Urinary bladder (tissue), 4 donors: ENCODE measurements at places on chromosomes 7 and 10. TPM values are rescaled to one million over a fixed set of nuclear protein-coding genes. Genes with fewer than 3 reads are reported as not detected.

The METTL27 gene
- 2.9 TPM for total RNA-seq

The PCGF6 gene
- total RNA-seq: 14.9 TPM

The CEP41 gene
- total RNA-seq: 12.3 TPM

The DCLRE1A gene
- total RNA-seq: 14.8 TPM

The OPN4 gene
- total RNA-seq: not detected

The HPS6 gene
- 11.1 TPM for total RNA-seq

The MYPN gene
- 3.1 TPM for total RNA-seq

The C10orf62 gene
- not detected for total RNA-seq

The SKAP2 gene
- 22.0 TPM for total RNA-seq

The CCDC3 gene
- total RNA-seq: 22.5 TPM

The RBP3 gene
- not detected for total RNA-seq

The FGL2 gene
- total RNA-seq: 222 TPM

- no peak for DNase-seq
These were observed 19.8 kb downstream of the MDFIC start for GRCh38 chr7:114941692-114942091.

- no peak for DNase-seq
These were observed 142.4 kb downstream of the EPC1 start for GRCh38 chr10:32204606-32205005.

- DNase-seq: no peak
These were observed 70.0 kb upstream of the VOPP1 start for GRCh38 chr7:55642266-55642665.

DNA sequence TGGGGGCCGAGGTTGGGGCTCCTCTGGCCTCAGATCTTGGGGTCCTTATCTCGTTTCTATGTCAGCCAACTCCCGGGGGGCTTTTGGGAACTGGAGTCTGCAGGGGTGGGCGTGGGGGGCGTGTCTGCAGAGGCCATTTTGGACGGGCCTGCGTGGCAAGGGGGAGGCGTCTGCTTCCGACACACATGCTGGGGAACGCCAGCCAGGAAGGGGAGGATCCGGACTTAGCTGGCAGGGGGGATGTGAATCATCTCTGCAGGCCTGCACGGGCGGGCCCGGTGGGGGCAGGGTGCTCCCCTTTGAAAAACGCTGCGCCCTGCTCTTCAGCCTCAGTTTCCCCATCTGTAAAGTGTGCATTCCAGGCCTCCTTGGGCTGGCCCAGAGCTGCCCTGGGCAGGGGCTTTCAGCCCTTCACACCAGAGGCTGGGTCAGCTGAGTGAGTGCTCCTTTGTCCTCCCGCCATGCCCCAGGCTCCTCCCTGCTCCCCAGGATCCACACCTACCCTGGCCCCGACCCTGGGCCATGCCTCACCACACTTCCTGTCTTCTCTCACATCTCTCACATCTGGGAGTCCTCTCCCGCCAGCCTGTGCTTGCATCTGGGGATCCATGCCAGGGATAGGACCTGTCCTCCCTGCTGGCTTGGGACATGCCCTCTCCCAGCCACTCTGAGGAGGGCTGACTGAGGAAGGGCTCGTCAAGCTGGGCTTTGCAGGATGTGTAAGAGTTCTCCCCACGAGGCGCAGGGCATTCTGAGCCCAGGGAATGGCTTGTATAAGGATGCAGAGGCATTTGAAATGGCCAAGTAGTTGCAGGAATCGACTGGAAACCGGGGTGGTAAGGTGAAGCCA is 172.6 kb upstream of the TNRC18 start:
- DNase-seq: peak; percentile 77

- no peak for DNase-seq
These were observed 125.2 kb downstream of the GNAT3 start for GRCh38 chr7:80386686-80387085.

- DNase-seq: no peak
These were observed 92.9 kb downstream of the ZNF467 start for GRCh38 chr7:149680331-149681025.

DNA sequence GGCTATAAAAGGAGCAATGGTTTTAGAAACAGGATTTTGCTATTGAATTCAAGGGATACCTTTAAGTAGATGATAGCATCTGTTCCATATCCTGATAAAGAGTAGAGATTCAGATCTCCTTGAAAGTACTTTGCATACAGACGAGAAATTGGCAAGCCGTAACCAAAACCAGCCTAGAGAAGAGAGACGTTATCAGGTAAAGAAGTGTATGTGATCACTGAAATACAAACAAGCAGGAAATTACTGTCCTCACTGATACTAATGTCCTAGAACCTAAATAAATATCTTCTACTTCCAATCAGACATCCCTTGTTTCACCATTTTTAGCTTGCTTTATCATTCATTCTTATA is 9.4 kb downstream of the PDK4 start:
- DNase-seq: no peak

DNA sequence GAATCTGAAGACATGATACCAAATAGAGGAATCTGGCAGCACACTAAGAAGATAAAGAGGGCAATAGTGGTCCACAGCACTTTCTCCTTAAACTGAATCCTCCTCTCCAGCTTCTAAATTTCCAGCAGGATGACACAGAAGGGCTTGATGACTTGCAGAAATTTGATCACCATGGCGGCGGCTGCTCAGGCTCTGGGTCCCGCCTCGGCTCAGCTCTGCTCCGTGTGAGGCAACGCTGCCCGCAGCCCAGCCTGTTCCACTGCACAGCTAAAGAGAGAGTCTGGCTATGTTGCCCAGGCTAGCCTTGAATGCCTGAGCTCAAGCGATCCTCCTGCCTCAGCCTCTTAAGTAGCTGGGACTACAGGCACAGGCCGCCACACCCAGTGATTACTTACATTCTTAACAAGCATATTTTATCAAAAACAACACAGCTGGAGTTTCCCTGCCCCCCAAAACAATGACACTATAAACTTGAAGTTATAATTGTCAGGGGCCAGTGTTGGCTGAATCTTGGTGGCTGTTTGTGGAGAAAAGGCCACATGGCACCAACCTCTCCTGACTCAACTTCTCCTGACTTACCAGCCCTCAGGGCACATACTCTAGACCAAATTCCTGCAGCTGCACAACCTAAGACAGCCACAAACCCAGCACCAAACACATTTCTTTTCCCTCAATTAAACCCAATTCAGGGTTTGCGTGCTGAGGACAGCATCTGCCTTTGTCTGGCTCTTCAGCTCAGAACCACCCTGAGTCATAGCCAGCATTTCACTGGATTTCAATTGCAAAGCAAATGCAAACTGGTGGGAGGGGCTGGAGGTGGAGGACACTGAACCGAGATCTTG is 11.6 kb upstream of the TNPO3 start:
- DNase-seq: no peak

- DNase-seq: no peak
These were observed 20.2 kb downstream of the SLC16A12 start for GRCh38 chr10:89515031-89515841.

DNA sequence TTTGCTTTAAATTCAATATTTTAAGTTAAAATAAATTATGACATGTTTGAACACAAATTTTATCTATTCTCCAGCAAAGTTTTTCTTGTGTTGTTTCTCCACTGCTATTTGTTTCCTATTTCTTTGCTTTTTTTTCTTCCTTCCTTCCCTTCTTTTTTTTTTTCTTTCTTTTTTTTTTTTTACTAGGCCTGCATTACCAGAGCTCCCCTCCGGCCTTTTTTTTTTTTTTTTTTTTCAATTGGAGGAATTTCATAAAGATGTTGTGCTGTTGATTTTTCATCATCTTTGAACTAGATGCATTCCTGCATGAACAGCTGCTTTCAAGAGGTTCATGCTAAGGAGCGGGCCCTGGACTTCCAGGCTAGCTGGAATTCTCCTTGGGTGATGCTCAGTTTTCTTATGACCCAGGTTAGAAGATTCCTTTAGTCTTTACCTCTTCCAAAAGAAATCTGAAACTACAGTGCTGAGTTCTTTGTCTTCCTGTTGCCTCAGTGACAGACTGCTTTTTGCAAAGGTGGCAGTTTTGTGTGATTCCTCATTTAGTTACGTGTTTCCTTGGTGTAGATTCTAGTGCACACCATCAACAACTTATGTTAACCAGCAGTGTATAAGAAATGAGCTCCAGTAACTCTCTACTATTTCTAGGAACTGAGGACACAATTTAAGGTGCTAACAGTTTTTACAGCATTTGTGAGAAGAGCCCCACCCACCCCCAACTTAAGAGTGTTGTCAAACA is 4.8 kb upstream of the CAMK1D start:
- DNase-seq: no peak

- no peak for DNase-seq
These were observed 132.7 kb downstream of the PRPF18 start for GRCh38 chr10:13719425-13719824.

DNA sequence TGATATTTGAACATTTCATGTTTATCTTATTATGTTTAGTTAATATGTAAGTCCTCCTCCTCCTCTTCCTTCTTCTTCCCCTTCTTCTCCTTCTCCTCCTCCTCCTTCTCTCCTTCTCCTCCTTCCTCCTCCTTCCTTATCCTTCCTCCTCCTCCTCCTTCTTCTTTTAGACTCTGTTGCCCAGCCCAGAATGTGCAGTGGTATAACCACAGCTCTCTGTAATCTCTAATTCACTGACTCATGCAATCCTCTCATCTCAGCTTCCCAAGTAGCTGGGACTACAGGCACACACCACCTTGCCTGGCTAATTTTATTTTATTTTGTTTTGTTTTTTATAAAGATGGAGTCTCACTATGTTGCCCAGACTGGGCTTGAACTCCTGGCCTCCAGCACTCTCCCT is 83.4 kb upstream of the ODAD2 start:
- no peak for DNase-seq

GRCh38 chr10:95445223-95445836 is 115.8 kb downstream of the SORBS1 start:
- no peak for DNase-seq

DNA sequence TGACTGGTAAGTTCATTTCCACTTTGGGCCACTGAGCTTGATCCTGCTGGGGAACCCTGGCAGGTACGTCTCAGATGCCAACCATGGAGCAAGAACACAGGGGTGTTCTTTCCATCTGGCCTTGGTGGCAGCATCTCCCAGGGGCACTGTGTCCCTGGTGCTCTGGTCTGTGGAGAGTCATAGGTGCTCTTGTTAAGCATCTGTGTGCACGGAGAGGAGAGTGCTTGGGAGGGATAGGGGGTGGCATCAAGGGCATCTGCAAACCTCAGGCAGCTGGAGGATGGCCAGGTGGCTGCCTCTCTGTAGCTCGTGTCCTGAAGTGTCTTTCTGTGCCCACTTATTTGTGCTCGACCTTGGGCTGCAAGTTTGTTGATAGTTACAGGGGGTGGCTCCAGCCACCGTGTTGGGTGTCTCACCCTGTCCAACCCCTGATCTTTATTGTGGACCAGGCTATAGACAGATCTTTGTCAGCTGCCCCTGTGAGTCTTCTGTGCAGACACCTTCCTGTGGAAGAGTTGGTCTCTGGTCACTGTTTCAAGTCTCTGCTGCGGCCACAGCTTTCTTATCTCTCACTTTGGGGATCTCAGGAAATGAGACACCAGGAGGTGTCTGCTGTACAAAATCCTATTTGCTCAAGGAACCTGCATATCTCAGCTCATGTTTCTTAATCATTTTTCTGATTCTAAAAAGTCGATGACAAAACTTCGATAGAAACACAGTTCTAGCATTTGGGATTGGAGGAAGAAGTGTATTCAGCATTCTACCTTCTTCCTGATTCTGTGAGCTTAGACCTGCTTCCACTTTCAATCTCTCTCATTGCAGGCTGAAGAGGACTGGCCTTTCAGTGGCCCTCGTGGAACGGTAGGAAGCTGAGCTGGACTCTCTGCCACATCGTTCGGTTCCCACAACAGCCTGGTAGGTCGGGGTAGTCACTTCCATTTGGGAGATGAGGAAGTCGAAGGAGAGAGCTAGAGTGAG is 17.2 kb upstream of the GIMAP8 start:
- no peak for DNase-seq

- DNase-seq: no peak
These were observed 28.7 kb downstream of the MGMT start for GRCh38 chr10:129495698-129496097.

- no peak for DNase-seq
These were observed 270.1 kb upstream of the TPK1 start for GRCh38 chr7:145106001-145106400.

DNA sequence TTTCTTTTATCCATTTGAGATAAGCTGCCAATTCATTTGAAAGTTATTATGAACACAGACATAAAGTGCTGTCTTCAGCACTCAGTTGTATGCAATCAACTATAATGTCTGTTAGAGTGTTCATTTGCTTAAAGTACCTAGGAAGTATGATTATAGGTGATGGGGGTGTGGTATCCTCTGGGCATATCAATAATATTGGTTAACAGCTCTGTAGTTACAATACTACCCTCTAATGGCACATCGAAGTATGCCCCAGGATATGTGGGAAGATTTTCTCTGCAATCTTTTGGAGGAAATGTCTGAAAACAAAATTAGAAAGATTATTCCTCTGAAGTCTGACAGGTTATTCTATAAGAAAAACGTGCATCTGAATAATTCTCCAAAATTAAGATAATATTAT is 429.7 kb downstream of the ARL4A start:
- DNase-seq: no peak

- DNase-seq: no peak
These were observed 78.7 kb downstream of the CLEC2L start for GRCh38 chr7:139602143-139602722.

GRCh38 chr7:121032645-121033460 is 44.3 kb downstream of the CPED1 start:
- DNase-seq: no peak

DNA sequence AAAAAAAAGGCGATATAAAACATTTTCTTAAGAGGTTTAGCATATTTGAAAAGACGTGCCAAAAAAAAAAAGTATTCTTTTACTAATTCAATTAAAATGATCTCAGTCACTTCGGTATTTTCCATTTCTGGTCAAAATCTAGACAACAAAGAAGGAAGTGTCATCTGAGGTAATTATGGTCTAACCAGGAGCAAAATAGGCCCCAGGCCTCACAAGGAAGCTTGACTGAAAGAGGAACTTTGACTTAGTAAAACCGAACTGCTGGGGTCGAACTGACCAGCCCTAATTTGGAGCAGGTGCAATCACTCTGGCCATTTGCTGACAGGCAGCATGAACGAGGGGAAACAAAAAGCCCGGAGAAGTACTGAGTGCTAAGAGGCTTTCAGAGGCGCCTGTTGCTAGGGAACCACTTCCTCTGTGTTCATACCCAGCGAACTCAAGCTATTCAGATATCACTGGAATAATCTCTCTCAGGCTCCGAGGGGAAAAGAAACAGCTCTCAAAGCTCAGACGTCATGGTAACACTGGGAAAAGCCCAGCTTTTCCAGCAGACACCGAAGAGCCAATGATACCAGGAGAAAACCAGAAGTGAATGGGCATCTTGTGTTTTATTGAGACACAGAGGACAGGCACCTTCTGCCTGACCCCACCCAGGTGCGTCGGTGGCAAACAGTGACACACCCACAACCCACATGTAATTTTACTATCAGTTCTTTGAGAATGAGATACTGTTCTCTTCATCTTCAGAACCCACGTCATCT is 126.5 kb downstream of the FAM107B start:
- peak; percentile 90 for DNase-seq

- DNase-seq: no peak
These were observed 13.4 kb downstream of the NOM1 start for GRCh38 chr7:156962897-156963296.

- DNase-seq: no peak
These were observed 4.7 kb upstream of the IGF2BP3 start for GRCh38 chr7:23474829-23475575.
